ENCODE measurements at places on chromosomes 7 and 10. TPM values are rescaled to one million over a fixed set of nuclear protein-coding genes. Genes with fewer than 3 reads are reported as not detected.

The TRIM74 gene
- 6.0 TPM for total RNA-seq

The TMEM273 gene
- 30.4 TPM for total RNA-seq

- no peak for DNase-seq
These were observed 14.8 kb downstream of the TSPAN12 start for GRCh38 chr7:120843109-120843508.

DNA sequence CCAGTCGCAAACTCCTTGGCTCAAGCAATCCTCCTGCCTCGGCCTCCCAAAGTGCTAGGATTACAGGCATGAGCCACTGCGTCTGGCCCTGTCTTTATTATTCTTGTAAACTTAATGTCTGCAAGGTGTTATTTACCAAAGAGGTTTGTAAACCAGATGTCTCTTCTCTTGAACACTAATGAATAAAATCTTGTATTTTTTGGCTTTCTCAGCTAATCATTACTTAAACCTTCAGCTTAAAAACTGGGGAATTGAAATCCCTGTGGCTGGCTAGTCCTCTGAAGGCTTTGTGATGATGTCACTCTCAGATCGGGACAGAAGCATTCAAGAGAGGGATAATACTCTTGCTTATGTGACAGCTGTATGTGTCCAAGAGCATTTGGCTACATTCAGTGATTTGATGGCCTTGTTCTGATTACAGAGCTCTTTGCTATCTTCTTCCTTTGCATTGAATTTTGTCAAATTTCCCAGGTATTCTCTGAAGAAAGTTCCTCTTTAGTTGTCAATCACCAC, 130.3 kb downstream of the BICC1 start:
- DNase-seq = no peak

DNA sequence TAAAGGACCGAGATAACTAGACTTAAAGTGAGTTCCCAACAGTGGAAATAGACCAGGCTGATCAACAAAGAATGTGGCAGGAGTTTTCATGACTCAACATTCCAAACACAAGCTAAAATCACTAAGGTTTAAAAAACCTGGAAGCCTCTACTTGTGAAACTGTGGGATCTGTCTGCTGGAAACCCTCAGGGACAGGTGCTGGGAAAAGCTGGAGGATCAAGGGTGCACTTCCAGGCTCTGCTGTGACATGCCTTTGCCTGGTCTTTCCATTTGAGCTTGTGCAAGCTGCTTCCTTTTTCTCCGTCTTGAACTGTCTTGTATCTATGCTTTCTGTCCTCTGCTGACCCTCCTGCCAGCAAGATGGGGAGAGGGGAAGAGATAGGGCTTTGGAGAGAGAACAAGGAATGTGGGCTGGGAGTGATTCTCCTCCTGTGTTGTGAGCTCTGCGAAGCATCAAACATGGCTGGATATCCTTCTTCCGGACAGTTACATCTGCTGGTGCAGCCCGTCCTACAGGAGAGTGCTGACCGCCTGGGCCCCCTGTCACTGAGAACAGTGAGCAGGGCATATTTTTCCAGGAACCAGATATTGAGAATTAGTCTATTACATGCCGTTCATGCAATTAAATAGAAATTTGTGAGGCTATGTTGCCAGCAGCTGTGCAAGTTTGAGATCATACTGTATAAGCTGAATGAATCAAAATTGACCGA, 25.5 kb downstream of the ARHGAP22 start:
- DNase-seq = no peak

- no peak for DNase-seq
These were observed 281.8 kb downstream of the KCNMA1 start for GRCh38 chr10:77355844-77356243.

DNA sequence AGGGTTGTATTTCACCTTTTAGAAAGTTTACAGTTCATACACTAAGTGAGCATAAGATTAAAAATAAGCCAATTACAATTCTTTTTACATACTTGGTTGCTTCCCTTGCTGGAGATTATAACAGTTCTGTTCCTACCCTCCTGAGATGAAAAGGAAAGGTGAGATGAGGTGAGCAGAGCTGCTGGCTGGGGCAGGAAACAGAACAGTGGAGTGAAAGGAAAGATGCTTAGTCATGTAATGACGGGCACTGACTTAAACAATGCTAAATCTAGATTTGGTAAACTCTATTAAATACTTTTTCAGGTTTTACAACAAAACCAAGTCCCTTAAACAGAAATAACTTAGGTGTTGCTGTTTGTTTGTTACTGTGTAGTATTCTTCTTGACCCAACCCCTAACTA, 19.9 kb upstream of the ZEB1 start:
- DNase-seq = peak; percentile 8
